ENCODE measurements at places on chromosomes 12 and 14.

- no peak for DNase-seq
Measured at GRCh38 chr14:54225457-54226060, 171.2 kb upstream of the CDKN3 start.

GRCh38 chr12:93091886-93092648 lies 163.0 kb upstream of the EEA1 start:
- DNase-seq, result no peak

DNA sequence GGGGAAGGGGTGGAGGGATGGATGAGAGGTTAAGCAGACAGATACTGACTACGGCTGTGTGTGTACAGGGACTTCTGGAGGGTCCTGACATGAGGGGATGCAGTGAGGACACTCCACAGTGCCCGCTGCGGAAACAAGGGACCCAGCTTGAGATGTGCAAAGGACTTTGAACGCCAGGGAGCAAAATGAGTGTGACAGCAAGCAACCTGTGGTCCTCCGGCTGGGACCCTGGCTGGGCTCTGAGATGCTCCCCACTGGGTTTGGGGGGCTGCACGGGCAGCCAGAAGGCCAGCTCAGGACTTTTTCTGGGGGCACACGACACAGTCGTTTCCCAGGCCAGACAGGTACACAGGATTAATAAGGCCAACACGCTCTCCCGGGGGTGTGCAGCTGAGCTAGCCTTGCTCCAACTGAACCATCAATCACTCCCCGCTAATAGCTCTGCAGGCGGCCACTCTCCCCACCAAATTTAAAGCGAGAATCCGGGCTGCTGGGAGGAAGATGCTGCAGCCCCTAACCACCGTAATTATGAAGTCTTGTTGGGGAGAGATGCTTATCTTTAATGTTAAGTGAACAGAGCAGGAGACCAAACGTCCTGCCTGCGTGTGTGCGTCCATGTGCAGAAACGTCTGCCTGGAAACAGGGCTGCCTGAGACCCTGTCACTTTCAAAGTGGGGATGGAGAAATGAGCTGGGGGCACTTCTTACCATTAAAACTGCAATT lies 51.6 kb upstream of the DLK1 start:
- DNase-seq, result no peak

DNA sequence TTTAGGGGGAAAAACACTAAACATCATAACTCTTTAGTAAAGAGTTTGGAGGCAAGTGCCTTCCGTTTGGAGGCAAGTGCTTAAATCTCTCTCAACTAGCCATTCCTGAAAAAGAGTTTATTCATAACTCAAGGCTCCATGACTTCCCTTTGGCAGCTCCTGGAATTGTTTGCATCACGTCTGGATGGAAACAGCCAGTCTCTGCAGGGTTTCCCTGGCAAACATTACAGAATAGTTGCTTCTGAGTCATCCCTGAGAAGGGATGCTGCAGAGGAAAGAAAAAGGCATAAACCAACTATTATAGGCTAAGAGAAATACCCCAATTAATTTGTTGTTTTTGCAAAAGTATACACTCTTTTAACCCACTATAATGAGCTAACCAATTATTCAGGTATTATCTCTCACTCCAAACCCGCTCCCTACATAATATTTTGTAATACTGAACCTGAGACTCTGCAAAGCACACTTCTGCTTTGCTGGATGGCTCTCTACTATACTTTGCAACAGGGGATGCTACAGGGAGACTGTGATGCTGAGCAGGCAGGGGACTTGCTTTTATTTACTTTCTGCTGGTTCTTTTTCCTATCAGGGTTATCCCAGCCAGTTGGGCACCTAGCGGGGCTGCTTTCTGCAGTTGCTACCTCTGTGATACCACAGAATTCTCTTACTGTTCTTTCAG lies 497.7 kb downstream of the FUT8 start:
- no peak for DNase-seq

DNA sequence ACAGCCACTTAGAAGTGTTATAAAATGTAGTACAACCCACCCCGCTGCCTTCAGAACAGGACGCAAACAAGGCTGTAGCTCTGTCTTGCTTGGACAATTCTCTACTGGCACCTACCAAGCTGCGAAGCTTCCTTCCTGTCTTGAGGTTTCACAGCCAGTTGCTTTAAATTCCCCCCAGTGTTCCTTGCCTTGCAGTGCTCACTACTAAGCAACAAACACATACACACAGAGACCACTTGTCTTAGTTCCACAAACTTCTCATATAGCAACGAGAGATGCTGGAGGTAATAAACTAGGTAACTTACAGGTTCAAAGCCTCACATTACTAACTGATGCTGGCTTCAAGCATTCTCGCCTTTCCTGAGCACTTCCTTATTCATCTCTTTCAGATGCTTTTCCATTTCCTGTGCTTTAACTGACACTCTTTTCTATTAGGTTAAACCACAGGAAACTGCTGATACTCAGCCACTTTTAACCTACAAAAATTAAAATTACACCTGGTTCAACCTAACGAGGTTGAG lies 91.5 kb upstream of the PTGDR start:
- no peak for DNase-seq

DNA sequence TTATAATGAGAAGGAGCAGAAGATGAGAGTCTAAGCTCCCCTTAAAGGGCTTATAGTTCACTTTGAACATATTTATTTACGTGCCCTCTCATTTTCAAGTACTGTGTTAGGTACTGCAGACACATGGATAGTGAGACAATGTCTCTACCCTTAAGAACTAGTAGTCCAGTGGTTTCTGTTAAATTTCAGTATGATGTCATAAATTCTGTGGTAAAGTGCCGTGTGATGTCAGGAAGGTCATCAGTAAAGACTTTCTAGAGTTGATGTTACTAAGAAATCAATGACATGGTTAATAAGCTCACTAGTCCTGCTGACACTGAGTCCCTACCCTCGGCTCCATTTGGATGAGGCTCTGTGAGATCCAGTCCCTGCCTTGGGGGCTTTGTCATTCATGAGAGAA lies 475.6 kb downstream of the ZFP36L1 start:
- no peak for DNase-seq

DNA sequence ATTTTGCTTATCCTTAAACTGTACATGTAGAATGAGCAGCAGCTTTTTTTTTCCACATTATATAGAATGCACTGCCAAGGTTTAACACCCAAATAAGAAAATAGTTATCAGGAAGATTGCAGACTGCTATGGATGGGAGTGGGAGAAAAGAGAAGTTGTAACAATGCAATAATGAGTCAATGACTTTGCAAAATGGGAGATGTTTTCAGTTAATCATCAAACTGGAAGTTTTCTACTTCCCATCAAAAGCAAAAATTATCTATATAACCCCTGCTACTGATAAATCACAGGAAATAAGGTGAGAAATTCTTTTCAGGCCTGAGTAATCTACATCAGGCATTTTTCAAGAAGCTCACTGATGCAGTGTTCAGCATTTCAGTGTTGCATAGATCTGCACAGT lies 309.1 kb downstream of the GXYLT1 start:
- no peak for DNase-seq

- no peak for DNase-seq
Measured at GRCh38 chr14:95526483-95527386, 8.1 kb upstream of the GLRX5 start.

GRCh38 chr12:29563636-29564035 lies 66.2 kb upstream of the OVCH1 start:
- DNase-seq, result no peak

- DNase-seq, result no peak
Measured at GRCh38 chr12:47577206-47577989, 128.4 kb downstream of the RPAP3 start.

DNA sequence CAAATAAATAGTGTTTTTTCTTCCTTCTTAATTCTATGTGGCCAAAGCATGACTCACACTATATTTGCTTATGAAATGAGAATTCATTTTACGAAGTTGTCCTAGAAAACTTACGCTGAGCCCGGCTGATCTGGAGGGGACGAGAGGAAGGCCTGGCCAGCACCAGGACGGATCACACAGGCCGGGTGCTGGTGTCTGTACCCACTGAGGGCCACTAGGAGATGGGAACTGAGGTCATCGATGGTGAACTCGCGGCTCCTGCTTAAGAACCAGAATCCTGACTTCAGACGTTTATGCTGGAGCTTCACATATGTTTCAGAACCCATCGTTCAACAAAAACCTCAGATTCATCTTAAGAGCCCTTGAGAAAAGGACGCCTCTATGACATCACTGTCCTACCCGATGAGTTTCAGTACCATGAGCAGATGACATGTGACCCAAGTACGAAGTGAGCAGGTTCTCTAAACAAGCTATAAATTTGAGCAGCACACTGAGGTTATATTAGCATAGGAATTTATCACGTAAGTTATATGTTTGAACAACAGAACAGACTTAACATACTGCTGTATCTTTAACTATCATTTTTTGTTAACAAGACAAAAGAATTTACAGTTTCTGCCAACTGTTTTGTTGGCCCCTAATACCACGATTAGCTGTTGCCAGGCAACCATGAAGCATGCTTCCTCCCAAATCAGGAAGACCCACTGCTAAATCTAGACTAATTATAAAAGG lies 111.9 kb downstream of the FOXN3 start:
- no peak for DNase-seq

DNA sequence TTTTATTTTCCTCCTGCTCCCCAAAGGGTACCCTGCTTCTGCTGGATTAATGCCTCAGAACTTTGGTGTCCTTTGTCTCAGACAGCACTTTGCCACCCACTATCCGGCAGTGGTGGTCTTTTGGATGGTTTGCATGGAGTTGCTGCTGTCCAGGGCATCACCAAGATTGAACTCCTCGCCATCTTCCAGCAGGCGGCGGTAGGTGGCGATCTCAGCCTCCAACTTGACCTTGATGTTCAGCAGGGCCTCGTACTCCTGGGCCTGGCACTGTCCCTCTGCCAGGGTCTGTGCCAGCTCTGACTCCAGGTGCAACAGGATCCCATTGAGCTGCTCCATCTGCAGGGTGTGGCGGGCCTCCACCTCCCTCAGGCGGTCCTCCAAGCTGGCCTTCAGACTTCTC lies 9.4 kb upstream of the NOPCHAP1 start:
- no peak for DNase-seq

GRCh38 chr14:91693346-91693745 lies 38.5 kb downstream of the CATSPERB start:
- DNase-seq, result no peak

GRCh38 chr12:77847060-77847541 lies 16.4 kb downstream of the NAV3 start:
- DNase-seq, result no peak

GRCh38 chr14:51092965-51093364 lies 1.9 kb downstream of the TRIM9 start:
- no peak for DNase-seq

DNA sequence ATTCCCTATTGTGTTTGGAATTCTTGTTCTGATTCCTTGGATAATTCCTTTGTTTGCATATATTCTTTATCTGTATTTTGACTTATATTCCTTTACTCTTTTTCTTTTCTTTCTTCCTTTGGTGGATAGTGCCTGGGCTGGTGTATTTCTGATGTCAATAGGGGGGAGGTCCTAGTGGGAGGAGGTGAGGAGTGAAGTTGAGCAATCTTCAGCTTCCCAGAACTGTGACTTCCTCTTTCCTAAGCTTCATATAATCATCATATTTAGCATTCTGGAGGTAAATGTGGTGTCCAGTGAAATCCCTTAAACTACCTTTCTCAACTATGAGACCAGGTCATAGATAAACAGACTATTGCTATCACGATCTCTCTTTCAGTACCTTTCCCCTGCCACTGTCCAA lies 29.6 kb upstream of the TBPL2 start:
- DNase-seq, result no peak

GRCh38 chr12:83817730-83818129 lies 1094.9 kb downstream of the SLC6A15 start:
- DNase-seq, result no peak

- DNase-seq, result no peak
Measured at GRCh38 chr12:3005736-3006135, 46.5 kb downstream of the TEAD4 start.

DNA sequence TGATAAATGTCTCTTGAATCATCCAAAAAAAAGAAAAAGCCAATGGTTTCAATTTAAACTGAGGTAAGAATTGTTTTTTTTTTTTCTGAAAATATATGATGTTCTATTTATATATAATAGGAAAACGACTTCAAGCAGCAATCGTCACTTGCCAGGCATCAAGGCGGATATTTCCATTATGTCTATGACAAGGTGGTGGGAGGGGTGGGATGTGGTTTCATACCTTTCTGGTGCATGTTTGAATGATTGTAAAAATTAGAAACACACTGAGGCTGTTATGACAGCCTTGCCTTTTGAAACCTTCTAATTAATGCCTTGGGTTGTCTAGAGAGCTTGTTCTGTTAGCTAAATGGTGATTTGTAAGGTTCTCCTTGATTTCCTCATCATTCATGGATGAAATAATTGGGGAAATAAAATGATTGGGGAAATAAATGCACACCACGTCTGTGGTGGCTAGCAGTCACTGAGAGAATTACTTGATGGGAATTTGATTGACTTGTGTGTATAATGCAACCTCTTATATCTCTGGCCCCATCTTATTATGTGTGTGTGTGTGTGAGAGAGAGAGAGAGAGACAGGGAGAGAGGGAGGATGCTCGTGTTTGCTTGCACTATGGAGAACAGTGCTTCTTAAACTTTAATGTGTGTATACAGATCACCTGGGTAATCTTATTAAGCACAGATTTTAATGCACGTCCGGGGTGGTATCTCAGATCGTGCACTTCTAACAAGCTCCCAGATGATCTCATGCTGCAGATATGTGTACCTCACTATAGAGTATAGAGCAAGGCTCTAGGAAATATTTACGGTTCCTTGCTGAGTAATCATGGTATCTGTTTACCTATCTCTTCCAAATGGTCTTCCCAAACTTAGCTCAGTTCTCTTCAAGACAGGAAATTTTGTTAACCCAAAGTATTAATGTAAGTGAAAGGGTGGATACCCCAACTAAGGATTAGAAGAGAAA lies 502.6 kb downstream of the DIO2 start:
- DNase-seq, result peak; percentile 14

- no peak for DNase-seq
Measured at GRCh38 chr12:104703372-104703771, 246.6 kb downstream of the CHST11 start.

DNA sequence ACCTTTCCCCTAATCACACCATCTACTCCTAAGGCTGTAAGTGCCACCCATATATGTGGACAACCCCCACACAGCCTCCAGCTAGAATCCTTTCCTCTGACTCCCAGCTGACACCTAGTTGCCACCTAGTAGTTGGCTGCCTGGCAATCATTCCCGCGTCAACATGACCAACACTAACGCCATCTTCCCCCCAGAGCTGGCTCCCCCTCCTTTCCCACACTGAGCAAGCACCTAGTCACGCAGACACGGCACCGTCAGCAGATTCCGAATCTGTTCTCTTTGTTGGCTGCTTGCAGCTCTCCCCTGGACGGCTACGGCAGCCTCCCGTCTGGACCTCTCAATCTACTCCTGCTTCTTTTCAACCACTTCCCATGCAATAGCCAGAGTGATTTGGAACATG lies 27.7 kb downstream of the UBR7 start:
- DNase-seq, result no peak
